ENCODE measurements at places on chromosomes 13 and 19.

- DNase-seq, result no peak
These were observed 182.5 kb downstream of the TEX29 start for GRCh38 chr13:111502957-111503356.

DNA sequence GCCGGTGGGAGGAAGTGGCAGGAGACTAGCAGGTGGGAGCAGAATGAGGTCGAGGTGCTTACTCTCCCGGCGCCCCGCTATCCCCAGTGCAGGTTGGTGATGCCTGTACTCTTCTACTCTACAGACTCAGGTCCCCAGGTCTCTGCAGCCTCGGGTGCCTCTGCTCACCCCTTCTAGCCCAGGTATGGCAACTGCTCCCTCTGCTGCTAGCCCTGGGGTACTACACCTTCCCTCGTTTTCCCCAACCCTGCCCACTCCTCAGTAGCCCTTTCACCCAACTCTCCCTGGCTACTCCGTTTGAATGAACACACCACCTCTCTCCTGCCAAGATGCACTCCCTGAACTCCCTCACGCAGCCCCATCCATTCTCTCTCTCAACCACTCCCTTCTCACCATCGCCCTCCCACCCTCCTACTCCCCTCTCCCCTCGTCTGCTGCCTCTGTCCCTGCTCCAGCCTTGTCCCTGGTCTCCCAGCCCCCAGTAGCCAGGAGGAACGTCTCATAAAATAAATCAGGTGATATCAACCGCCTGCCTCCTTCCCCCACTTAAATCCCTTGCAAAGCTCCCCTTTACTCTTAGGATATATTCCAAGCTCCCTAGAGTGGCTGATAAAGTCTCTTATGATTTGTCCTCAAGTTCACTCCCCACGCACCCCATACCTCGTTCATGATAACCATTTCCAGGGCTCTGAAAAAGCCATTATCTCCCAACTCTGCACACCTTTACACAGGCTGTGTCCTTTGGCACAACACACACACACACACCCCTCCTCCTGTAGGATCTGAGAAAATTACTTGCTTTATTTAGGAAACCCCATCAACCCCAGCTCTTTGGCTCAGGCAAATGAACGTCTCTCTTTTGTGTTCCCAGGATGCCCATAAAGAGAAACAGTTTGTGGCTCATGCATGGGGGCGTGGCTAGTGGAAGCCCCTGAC lies 8.2 kb upstream of the MEIS3 start:
- peak; percentile 71 for DNase-seq

GRCh38 chr19:32830231-32831014 lies 39.1 kb downstream of the SLC7A9 start:
- DNase-seq, result no peak

GRCh38 chr13:53138376-53139036 lies 109.9 kb downstream of the OLFM4 start:
- no peak for DNase-seq

DNA sequence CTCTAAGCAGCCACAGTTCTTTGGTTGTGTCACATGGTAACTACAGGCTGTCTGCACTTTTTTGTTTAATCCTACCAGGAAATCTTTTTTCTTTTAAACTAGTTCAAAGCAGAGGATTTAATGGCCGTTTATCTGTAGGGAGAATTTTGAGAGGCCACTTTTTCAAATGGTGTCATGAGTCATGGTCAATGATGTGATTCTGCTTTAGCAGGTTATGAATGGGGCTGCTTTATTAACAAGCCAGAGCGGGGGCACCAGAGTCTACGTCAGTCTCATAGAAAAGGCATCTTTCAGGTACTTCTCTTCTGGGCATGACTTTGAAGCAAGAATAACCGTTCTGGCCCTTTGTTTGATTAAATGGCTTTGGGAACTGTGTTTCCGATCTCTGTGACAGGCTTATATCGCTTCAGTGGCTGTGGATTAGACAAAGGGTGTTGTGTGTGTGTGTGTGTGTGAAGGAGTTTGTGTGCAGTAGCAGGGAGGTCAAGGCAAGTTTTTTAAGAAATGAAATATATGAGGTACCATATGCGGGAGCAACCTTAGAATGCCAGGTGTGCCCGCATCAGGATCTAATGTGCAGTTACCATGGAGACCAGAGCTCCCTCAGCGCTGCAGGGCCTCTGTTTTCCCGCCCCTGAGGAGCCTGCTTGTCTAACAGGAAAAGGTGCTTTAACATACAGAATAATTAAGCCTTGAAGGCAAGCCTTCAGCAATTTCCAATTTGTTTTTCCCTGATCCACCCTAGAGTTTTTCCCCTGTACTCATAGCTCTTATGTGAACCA lies 120.5 kb downstream of the KATNAL1 start:
- DNase-seq, result no peak

- DNase-seq, result no peak
These were observed 197.7 kb downstream of the COL4A1 start for GRCh38 chr13:110109140-110109783.

- peak; percentile 48 for DNase-seq
These were observed 4.7 kb downstream of the ALOX5AP start for GRCh38 chr13:30739761-30740642.

- no peak for DNase-seq
These were observed 91.8 kb upstream of the TSC22D1 start for GRCh38 chr13:44667943-44668342.

GRCh38 chr19:49968279-49968922 lies 7.4 kb upstream of the SIGLEC11 start:
- no peak for DNase-seq

GRCh38 chr13:91097269-91097668 lies 250.2 kb upstream of the MIR17HG start:
- DNase-seq, result no peak

DNA sequence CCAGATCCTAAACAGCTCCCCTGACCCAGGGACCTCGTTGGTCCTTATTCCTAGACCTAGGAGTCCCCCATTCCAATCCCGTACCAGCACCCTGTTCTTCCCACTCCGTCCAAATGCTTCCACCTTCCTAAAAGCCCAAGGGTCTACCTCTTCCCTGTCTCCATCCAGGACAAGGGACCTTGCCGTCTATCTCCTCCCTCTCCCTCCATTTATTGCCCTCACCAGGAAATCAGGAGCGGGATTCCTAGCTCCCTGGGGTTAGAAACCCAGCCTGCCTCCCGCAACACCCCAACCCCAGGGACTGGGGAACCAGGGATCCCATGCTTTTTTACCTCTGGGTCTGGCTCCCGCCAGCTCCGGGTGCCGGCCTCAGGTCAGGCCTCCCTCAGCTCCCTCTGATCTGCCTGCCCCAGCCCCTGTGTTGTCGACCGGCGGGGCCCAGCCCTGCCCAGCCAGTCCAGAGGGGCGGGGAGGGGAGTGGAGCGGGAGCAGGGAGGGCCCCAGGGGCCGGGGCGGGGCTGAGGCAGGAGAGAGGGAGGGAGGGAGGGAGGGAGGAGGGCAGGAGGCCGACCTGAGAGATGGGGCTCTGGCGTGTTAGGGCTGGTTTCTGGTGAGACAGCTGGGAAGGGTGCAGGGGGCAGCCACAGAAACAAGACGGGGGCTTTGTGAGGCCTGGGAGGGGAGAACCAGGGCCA lies at the start of gene B3GNT8:
Gene B3GNT8, minus strand, starts transcription at position 423 of the 695 bp plus-strand sequence. CDS start 596 bp downstream, outside the sequence.
- peak; percentile 47 for DNase-seq

DNA sequence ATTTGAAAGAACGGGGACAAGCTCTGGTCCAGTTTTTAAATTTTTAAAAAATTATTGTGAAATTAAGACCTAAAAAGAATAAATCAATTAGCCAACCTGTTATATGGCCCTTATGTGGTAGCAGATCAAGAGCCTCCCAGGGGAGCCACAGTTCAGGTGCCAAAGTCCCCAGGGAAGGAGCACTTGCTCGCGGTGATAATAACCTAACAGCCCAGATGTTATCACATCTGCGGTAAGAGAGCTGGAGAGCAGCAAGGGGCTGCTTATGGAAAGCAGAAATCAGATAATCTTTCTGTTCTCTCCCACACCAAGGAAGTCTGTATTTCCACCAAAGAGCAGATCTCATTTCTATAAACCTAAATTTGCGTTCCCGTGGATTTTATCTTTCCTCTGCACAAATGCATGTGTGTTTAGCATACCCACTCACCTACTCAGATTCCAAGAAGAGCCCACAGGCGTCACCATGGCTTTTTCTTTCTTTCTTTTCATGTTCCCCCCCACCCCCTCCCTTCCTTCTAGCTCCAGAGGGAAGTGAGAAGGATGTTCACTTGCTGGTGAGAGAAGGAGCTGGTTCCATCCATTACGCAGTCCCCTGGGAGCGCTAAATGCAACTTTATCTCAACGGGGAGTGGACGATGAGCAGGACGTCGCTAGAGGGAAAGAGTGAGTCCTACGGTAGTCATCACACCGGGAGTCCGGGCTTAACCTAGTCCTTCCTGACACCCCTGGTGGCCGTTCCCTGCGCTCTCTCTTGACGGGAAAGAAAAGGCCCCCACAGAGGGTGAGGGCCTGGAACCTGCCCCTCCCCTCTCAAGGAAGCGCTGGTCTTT lies 1.6 kb upstream of the POU4F1 start:
- no peak for DNase-seq

- peak; percentile 36 for DNase-seq
These were observed 46.4 kb downstream of the CELF5 start for GRCh38 chr19:3270902-3271301.

- no peak for DNase-seq
These were observed 1.5 kb downstream of the ILF3 start for GRCh38 chr19:10655457-10656312.

DNA sequence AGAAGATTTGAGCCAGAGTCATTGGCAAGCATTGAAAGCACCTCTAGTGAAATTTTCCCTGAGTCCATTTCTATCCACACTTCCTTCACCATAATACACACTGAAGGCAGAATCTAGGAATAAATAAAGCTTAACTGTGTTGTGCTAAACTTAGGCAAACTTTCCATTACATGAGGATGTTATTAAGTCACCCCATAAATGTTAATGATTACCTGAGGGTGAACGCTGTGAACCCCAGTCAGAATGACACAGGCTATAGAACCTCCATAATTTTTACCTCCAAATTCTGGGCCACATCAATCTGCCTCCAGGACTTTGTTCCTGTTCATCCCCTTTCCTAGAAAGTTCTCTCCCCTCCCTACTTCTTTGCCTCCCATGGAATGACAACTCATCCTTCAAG lies 71.0 kb downstream of the RAP2A start:
- no peak for DNase-seq

DNA sequence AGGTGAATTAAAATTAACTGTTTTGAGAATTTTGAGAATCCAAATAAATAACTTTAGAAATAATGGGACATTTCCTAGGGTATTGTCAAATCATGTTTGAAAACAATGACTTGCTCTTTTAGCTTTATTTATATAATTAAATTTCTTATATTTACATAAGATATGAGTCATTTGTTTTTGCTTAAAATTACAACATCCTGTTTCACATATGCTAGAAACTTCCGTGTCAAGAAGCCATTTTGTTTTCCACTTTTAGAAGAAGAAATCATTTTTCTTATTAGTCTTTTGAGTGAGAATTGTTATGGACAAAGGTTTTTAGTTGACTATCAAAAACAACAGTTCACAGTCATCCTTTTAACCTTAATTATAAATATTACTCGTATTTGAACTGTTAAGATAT lies 48.2 kb downstream of the DPY19L3 start:
- DNase-seq, result no peak

- no peak for DNase-seq
These were observed 77.5 kb upstream of the SCEL start for GRCh38 chr13:77457966-77458365.

DNA sequence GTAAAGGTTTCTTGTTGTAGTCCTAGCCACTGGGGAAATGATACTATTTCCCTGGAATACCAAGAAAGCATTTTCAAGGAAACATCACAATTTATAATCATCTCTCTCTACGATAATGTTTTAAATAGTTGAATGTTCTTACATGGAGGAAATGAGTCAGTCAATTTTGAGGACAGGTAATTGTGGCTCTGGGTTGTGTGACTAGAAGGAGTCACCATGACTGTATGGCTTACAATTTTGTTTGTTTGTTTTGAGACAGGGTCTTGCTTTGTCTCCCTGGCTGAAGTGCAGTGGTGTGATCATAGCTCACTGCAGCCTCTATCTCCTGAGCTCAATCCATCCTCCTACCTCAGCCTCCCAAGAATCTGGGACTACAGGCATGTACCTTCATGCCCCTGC lies 47.4 kb downstream of the COG3 start:
- no peak for DNase-seq

DNA sequence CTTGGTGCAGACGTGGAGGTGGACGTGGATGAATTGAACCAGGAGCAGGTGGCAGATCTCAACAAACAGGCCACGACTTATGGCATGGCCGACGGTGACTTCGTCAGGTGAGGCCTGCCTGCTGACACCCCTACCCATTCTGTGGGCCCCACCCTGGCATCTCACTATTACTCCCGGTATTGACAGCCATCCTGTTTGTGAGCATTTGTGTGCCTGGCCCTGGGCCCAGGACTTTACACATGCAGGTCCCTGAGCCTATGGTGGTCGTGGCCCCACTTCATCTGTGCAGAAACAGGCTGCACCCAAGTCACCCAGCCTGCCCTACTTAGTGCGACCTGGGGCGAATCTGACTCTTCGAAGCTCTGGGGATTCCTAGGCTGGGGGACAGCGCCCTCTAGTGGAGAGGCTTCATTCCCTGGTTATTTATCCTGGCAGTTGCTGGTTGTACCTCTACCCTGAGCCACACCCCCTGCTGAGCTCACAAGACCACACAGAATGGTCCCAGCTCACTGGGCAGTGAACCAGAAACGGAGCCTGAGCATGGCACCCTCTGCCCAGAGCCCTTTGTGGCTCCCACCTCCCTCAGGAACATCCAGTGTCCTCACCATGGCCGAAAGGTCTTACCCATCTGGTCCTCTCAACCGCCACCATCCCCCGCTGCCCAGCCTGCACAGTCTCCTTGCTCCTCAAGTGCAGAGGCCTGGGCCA lies 16.9 kb downstream of the ZNF296 start:
- DNase-seq, result peak; percentile 76

- DNase-seq, result no peak
These were observed 1037.9 kb downstream of the EFNB2 start for GRCh38 chr13:105497597-105497996.

DNA sequence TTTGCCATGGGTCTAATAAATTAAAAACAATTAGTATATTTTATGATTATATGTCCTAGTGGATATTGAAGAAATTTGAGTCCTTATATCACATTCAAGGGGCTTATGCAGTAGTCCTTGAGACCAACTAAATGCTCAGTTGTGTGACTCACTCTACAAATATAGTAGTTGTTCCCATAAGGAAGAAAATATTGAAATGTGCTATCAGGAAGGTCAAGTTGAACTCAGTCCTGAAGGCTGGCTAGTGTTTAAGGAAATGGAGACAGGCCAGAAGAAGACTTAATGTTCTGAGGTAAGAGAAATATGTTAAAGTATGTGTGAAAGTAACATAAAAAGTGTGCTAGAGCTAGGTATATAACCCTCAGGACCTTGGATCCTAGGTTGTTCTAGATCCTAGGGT lies 766.1 kb upstream of the GPC6 start:
- DNase-seq, result no peak

GRCh38 chr13:71789693-71790329 lies 77.2 kb downstream of the DACH1 start:
- no peak for DNase-seq
